Right ventricle myocardium inferior (tissue), 1 donor: ENCODE measurements at places on chromosomes 6 and 20. TPM values are rescaled to one million over a fixed set of nuclear protein-coding genes. Genes with fewer than 3 reads are reported as not detected.

- DNase-seq: no peak
Observed at GRCh38 chr20:53036992-53037391, 64.8 kb downstream of the TSHZ2 start.

DNA sequence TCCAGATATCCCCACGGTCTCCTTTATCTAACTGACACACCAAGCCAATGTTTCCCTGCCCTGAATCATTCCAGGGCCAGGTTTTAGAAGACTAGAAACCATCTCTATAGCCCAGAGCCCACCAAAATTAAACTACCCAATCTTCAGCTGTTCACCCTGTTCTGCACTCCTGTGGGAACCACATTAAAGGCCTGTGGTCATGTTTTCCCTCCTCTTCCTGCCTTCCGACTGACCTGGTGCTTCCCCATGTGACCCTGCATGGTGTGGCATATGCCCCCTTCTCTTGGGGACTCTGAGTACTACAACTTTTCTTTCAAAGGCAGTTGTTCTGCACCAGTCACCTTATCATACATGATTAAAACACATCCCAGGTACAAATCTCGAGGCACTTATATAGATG, 155.0 kb downstream of the TMEM200A start:
- DNase-seq: no peak

DNA sequence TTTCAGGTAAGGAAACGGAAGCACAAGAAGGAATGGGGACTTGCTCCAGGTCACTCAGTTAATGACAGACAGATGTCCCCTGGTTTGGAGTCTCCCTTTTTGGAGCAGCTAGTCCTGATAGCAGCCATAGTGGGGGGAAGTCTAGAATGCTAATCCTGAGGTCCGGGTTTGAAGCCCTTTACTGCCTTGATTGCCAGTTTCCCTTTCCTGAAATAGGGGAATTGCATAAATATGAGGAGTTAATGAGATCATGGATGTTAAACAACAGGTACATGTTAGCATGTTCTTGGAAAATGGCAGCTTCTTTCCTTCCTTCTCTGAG, 341 bp upstream of the TTPAL start:
- DNase-seq: no peak

GRCh38 chr20:4607287-4607713, 114.4 kb upstream of the PRND start:
- no peak for DNase-seq

DNA sequence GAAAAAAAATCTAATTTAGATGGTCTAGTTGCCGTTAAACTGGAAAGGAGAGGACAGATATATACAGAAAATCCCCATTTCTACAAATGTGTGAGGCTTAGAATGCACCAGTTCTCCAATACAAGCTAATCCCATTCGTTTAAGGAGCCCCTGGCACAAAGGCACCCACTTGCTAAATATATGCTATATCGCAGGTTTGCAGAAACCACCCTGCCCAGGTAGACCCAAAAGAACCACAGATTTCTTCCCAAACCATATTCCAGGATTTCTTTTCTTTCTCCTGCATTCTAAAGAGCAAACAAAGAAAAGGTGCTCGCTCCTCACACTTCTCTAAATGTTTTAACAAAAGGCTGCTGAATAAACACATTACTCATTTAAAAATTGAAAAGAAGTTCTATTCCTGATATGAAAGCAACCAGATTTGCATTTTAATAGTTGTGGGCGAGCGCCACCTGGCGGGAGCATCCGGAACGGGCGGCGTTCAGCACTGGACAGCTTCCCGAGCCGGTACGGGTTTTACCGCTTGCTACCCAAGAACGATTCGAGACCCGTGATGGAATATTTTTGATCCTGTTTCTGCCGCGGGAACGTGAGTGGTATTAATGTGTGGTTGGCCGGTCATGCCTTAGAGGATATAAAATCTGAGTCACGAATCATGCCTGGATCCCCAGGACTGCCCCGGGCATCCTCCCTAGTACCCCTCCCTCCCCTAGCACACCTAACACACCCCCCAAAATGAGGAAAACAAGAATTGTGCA, 2.1 kb downstream of the PTPRT start:
- DNase-seq: peak; percentile 73

- no peak for DNase-seq
Observed at GRCh38 chr6:63787021-63787420, 151.4 kb downstream of the PHF3 start.

DNA sequence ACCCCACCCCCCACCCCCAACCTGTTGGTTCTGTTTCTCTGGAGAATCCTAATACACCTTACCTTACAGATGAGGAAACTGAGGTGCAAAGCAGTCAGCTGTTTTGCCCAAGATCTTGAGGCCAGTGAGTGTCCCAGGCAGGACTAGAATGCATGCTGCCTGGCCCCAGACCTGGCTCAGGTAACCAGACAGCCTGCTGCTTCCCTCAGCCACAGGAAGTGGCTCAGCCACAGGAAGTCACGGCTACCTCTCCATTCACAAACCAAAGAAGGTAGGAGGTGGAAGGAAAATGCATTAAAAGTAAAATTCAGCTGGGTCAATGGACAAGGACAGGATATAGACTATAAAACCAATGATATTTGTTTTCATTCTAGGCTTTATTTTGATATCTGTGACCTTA, 517.6 kb downstream of the CD83 start:
- no peak for DNase-seq

- no peak for DNase-seq
Observed at GRCh38 chr20:5888041-5888440, 62.3 kb downstream of the TRMT6 start.

GRCh38 chr6:110613356-110613755, 136.9 kb upstream of the SLC22A16 start:
- DNase-seq: no peak

DNA sequence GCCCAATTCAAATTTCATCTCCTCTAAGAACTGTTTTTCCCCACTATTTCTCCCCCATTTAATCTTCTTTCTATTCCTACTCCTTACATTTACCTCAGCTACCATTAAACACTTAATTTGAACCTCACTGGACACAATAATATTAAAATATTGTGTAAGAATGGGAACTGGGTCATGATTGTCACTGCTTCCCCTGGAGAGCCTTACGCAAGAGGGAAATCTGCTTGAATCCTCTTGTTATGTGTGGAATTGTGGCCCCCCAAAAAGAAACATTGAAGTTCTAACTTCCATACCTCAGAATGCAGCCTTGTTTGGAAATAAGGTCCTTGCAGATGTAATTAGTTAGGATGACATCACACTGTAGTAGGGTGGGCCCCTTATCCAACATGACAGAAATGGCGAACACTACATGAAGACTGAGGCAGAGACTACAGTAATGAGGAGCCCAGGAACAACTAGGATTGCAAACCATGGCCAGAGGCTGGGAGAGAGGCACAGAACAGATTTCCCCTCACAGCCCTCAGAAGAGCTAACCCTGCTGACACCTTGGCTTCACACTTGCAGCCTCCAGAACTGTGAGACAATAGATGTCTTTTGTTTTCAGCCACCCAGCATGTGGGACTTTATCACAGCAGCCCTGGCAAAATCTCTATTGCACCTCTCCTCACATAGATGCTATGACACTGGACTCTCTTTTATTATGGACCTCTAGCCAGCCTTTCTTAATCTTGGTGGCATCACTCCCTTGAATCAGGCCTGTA, 29.9 kb downstream of the HIVEP2 start:
- DNase-seq: no peak

GRCh38 chr6:163128324-163128723, 286.2 kb upstream of the QKI start:
- no peak for DNase-seq

DNA sequence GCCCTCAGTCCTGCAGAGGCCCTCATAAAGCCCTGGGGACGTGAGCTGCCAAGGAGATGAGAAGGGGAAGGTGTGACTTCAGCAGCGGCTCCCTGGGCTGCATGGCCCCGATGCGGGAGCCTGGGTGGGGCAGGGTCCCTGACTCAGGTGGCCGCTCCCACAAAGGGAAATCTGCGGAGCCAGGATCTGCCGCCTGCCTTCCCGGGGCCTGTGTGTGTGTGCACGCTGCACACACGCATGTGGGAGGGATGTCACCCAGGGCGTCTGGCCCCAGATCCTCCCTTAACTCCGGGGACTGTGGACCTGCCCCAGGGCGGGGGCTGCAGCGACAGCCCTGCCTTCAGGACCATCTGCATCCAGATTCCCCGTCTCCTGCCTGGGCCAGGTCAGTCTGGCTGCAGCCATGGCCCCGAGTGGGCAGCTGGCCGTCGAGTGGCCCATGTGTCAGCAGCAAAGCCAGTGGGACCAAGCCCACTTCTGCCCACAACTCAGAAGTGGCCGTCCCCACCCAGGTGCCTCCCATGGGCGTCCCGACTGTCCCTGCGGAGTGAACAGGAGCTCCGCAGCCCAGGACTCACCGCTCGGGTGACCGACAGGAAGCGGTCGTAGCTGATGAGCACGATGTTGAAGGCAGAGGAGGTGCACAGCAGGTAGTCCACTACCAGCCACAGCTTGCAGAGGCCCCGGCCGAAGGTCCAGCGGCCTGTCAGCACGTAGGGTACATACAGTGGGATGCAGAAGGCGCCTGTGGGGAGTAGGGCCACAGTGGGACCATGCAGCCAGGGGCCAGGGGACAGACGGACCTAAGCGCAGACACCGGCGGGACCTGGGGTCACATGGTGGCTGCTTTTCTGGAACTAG, 1.9 kb downstream of the HRH3 start:
- no peak for DNase-seq

- DNase-seq: no peak
Observed at GRCh38 chr6:143976806-143977349, 31.2 kb downstream of the PLAGL1 start.

The MOG gene
- 12.6 TPM for total RNA-seq

The SCGN gene
- 1.2 TPM for total RNA-seq

The PSORS1C2 gene
- not detected for total RNA-seq

The ARG1 gene
- 0.35 TPM for total RNA-seq

The KAT14 gene
- total RNA-seq: 10.7 TPM

The MMP24 gene
- 0.35 TPM for total RNA-seq

The CCDC170 gene
- 0.38 TPM for total RNA-seq

The COQ3 gene
- 31.4 TPM for total RNA-seq
